ENCODE measurements at places on chromosomes 4 and X. TPM values are rescaled to one million over a fixed set of nuclear protein-coding genes. Genes with fewer than 3 reads are reported as not detected.

The ZFP42 gene
- total RNA-seq: not detected

The ARMCX1 gene
- 0.48 TPM for total RNA-seq

The KLHL34 gene
- total RNA-seq: not detected

The DDX53 gene
- not detected for total RNA-seq

The TLR10 gene
- 0.03 TPM for total RNA-seq

The FDCSP gene
- total RNA-seq: not detected

The DCAF4L1 gene
- 0.14 TPM for total RNA-seq

The MAGEB10 gene
- total RNA-seq: not detected

The HHIP gene
- 0.60 TPM for total RNA-seq

The TCEAL6 gene
- not detected for total RNA-seq

The MAOB gene
- 0.14 TPM for total RNA-seq

The ARFIP1 gene
- total RNA-seq: 12.1 TPM

The SSX4 gene
- total RNA-seq: not detected

The CTAG2 gene
- total RNA-seq: not detected

The TLR8 gene
- not detected for total RNA-seq

The NAAA gene
- total RNA-seq: 23.6 TPM

The TMEM184C gene
- total RNA-seq: 23.9 TPM

All from A549 treated with Hydrocortisone at 1 μM for 4 hours (cell line).